ENCODE measurements at places on chromosomes 6 and 20.

- DNase-seq, result no peak
These were observed 41.7 kb upstream of the CDKN1A start for GRCh38 chr6:36636687-36637418.

DNA sequence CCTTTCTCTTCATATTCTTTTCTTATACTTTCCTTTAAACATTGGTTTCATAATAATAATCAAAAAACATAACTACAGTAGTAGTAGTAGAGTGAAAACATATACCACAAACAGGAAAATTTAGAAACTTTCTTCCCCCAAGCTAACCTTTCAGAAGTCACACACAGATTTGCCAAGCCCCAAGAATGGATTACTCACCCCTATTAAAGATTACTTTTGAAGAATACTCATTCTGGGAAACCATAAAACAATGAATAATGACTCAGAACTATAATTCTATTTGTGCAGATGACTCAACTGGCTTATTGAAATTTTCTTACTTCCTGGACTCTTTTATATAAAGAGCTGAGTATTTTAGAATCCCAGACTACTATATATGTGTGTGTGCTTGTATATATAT lies 119.4 kb upstream of the GJE1 start:
- DNase-seq, result no peak

GRCh38 chr20:19515074-19515473 lies 243.0 kb upstream of the RIN2 start:
- DNase-seq, result no peak

DNA sequence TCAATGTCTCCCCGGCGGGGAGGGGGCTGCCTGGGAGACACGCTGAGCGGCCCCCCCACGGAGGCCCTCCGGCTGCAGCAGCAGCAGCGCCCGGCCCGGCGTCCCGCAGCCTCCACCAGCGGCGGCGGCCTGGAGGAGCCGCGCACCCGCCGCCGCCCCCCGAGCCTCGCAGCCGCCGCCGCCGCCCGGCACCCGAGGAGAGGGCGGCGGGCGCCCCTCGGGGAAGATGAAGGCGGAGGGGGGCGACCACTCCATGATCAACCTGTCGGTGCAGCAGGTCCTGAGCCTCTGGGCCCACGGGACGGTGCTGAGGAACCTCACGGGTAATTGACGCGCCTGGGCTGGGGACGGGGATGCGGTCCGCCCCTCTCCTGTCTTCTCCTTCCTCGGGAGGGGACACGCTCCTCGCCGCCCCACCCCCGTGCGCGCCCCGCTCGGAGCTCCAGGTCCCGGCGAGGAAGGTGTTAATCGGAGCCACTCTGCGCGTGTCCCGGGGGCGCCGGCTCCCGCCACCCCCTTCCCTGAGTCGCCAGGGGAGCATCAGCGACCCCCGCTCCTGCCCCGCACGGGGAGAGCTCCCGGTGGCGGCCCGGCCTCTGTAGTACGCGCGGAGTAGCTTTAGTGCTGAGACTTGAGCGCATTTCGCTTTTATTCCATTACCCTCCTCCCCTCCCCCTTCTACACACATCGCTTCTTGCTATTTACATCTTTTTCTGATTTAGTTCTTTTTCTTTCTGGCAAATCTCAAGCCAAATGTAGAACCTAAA lies 686 bp downstream of the TMEM170B start:
- DNase-seq, result peak; percentile 10

DNA sequence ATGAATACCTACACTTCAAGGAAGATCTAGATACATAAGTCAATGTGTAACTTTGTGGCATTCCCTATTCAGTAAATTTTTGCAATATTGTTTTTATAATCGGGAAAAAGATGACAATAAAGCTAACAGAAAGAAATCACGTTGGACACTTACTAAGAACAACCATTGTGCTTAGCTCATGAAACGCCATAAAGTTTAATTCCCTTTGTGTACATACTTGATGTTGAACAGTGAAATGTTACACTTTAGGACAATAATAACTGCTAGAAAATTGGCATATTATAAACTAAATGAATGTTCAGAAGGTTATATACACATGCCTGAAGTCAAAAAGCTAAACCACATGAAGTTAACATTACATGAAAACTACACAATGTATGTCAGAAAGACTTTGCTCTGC lies 153.2 kb downstream of the TASP1 start:
- no peak for DNase-seq

GRCh38 chr6:41191569-41191968 lies 9.4 kb downstream of the TREML2 start:
- no peak for DNase-seq

DNA sequence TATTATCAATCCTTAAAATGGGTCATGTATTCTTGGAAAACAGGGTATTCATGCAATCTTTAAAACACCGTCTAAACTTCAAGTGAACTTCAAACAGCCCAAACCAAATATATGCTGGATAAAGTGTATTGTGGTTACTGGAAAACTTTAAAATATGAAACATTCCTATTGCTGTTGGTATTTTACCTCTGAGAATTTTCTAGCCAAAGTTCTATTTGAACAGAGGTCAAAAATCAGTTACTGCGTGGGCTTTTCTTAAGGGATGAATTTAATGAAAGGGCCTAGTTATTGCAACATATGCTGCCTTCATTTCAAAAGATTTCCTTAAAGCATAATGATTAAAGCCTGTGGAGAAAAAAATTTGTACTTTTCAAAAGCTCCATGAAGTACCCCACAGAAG lies 436.0 kb downstream of the PLCB1 start:
- no peak for DNase-seq

GRCh38 chr20:20022498-20022897 lies 5.3 kb downstream of the NAA20 start:
- no peak for DNase-seq

GRCh38 chr6:150456466-150456865 lies 87.7 kb downstream of the IYD start:
- DNase-seq, result no peak

GRCh38 chr6:127880429-127880828 lies 20.4 kb downstream of the THEMIS start:
- no peak for DNase-seq

GRCh38 chr6:12066297-12066696 lies 54.2 kb downstream of the HIVEP1 start:
- DNase-seq, result no peak

- DNase-seq, result no peak
These were observed 531.7 kb downstream of the TFAP2B start for GRCh38 chr6:51350308-51350904.

DNA sequence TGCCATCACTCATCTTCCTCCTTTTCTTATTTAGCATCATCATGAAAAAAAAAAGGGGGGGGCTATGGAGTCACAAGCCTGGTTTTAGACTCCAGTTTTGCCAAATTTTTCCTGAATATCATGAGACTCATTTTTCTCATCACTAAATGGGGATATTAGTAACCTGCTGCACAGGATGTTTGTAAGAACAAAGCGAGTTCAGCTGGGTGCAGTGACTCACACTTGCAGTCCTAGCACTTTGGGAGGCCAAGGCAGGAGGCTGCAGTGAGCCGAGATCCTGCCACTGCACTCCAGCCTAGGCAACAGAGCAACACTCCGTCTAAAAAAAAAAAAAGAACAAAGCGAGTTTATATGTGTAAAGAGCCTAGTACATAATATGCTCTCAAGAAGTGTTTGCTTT lies 82.8 kb downstream of the TFAP2A start:
- DNase-seq, result no peak

GRCh38 chr6:44471271-44471981 lies 83.9 kb downstream of the CDC5L start:
- no peak for DNase-seq

- DNase-seq, result no peak
These were observed 68.8 kb downstream of the STK35 start for GRCh38 chr20:2170404-2170803.

- DNase-seq, result no peak
These were observed 173.6 kb downstream of the ANKRD60 start for GRCh38 chr20:58054780-58055373.

- DNase-seq, result no peak
These were observed 26.4 kb upstream of the PTGIS start for GRCh38 chr20:49594143-49594930.

GRCh38 chr20:62359043-62359490 lies 8.0 kb downstream of the LAMA5 start:
- no peak for DNase-seq

DNA sequence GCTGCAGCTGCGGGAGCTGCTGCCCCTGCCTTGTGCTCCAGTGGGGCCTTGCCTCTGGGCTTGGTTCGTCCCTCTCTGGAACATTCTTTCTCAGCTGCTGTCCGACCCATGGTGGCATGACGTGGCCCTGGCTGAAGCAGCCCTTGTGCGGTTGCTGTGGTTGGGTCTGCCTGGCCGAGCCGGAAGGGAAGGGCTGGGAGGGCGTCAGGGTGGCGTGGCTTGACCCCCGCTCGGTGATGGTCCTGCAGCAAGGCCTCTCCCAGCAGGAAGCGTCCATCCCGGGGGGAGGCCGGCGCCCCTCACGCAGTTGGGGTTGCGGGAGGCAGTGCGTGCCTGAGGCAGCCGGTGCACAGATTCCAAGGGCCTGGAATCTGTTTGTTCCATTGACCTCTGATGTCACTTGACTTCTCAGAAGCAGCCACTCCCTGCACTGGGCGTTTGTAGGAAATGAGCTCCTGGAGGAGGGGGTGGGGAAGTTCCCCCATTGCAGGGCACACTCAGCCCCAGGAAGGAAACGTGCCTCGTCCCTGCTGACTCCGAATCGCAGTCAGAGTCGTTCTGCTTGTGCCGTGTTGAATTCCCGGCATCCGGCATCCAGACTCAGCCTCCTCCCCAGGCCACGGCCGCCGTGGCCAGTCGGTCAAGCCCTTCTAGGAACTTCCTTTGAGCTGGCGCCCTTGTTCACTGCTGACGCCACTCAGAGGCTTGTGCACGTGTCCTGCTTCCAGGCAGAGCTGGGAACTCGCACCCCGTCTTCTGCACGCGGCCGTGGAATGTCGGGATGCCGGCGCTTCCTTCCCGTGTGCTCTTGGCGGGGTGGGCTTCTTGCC lies 9.7 kb upstream of the TNFRSF6B start:
- DNase-seq, result no peak

DNA sequence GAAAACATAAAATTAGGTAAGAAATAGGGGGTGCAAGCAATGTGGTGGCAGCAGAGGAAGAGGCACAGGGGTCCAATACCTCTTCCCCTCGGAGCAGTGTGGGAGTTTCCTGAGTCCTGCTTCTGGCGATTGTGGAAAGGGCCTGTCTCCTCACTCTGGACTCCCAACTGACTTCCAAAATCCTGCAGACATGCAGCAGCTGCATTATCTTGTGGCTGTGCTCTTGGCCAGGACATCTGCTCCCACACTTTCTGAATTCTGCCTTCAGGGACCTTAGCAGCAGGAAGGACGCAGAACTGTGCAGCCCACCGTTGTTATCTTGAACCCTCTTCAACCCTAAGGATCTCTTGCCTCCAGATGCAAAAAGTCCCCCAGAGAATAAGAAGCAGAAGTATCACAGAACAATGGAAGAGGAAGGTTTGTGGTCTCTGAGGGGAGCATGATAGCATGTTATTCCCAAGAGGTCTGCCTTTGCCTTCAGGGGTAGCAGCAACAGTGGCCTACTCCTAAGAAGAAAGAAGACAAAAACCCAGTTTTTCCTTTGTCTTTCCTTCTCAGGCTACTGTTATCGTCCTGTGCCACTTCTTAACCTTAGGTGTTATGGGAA lies 102.5 kb upstream of the EMILIN3 start:
- no peak for DNase-seq

GRCh38 chr6:67986694-67987232 lies 648.3 kb upstream of the ADGRB3 start:
- no peak for DNase-seq

- DNase-seq, result no peak
These were observed 426.5 kb downstream of the UTRN start for GRCh38 chr6:144711661-144712060.
